ENCODE measurements at places on chromosomes 6 and 20.

DNA sequence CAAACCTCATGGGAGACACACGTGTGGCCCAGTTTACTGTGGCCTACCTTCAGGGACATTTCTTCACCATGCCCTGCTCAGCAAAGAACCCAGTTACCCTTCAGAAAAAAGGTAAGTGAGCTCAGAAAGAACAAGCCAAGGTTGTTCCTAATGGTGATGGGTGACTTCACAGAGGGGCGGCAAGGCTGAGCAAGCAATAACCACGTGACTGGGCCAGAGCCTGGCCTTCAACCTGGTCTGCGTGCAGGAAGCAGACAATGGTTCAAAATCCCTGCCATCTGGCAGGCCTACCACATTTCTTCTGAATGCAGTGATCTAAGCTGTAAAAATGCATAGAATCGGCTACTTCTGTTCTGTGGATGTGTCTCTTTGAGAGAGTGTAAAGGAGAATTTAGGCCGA lies 115.5 kb upstream of the CST7 start:
- DNase-seq: no peak

DNA sequence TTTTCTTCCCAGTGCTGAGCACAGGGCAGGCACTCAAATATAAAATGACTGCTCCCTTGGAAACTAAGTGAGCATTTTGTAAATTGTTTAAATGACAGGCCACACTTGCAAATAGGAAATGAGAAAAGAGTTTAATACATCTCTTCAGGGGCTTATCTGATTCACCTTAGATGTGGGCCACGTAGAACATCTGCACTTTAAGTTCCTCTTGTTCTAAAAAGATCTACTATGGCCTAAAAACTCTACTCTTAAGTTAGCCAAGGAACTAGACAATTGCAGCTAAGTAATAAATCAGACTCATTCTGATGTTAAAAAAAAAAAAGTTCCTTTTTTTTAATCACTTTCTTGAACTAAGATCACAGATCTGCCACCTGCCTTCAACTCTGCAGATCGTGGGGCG lies 126.3 kb downstream of the KIF16B start:
- DNase-seq: no peak

DNA sequence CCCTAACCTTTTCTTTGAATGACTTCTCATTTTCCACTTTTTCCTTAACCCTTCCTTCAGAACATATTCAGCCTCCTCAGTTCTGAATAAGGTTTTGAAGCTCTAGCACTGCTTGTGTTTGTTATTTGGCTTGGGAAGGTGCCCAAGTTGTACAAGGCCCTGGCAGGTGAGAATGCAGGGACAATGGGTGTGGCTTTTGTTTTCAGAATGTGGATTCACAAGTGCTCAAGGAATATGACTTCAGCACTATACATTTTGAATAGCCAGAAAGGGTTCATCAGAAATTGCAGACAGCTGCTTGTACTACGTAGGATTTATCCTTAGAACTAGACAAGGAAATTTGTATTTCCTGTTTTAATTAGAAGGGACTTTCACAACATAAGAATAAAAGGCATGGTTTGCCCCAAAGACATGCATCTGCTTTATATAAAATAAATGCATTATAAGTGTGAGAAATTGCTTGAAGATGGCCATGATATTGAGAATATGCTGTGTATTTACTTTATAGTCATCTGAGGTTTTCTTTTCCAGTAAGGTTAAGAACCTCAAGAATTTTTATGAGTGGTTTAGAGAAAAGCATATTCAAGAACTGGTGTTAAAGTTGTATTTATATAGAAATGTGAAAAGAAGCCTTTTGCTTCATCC lies 29.3 kb upstream of the PRDM1 start:
- DNase-seq: no peak

GRCh38 chr6:110656492-110656891 lies 158.8 kb downstream of the CDK19 start:
- DNase-seq: no peak

DNA sequence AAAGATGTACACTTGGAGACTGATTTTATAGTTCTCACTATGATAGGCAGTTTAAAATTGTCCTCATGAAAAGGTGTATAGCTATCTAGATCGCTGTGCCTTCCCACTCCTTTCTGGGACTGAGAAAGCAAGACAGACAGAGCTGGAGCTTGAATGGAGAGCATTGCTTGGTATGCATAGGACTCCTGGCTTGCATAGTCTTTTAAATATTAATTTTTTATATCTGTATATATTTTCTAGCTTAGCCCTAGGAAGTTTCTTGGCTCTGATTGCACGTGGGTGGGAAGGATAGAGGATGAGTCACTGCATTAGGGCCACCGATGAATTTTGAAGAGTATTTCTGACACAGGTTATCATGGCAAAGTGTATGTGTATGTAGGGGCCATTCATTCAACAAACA lies 150.0 kb upstream of the SPACA1 start:
- no peak for DNase-seq

GRCh38 chr6:31954511-31954910 lies 4.3 kb downstream of the NELFE start:
- DNase-seq: no peak

DNA sequence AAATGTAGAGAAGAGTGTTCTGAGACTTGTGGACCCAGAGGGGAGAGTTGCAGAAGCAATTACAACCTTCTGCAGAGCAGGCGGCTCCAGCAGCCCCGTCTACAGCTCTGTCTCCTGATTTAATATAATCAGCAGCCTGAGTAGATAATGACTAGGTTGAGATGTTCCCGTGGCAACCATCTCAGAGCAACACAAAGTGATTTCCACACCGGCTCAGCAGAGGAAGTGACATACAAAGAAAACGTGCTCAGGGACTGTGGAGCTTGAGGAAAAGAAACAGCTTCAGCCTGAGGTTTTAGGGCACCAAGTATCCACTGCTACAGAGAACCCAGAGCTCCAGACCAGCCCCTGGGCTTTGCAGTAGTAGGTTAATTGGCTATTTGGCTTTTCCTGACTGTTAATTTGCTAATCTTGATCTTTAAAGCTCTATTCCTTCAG lies 136.4 kb downstream of the MTFR2 start:
- no peak for DNase-seq
